ENCODE measurements at places on chromosomes 11 and 22.

GRCh38 chr11:65852508-65853245, 5.3 kb downstream of the CFL1 start:
- no peak for DNase-seq

DNA sequence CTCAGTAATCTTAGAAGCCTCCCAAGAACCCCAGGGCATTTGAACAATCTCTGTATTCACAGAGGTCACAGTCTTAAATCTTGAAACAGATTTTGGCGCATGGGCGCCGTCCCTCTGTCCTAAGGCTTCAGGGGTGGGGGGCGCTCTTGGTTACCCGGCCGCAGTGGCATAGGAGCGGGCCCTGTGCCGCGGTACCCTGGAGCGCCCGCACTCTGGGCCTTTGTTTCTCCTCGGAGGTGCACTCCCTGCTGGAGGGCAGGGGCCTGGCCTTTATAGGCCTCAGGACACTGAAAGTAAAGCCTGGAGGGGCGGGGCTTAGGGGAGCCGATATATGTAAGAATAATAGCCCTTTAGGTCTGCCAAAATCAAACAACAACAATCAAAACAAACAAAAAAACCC, 197.3 kb upstream of the FOLH1 start:
- DNase-seq = no peak

GRCh38 chr11:6607190-6607795, 3.7 kb downstream of the ILK start:
- no peak for DNase-seq

GRCh38 chr22:45709060-45709739, 37.6 kb downstream of the ATXN10 start:
- DNase-seq = no peak

- no peak for DNase-seq
These were observed 103.1 kb downstream of the PDE2A start for GRCh38 chr11:72570893-72571661.

DNA sequence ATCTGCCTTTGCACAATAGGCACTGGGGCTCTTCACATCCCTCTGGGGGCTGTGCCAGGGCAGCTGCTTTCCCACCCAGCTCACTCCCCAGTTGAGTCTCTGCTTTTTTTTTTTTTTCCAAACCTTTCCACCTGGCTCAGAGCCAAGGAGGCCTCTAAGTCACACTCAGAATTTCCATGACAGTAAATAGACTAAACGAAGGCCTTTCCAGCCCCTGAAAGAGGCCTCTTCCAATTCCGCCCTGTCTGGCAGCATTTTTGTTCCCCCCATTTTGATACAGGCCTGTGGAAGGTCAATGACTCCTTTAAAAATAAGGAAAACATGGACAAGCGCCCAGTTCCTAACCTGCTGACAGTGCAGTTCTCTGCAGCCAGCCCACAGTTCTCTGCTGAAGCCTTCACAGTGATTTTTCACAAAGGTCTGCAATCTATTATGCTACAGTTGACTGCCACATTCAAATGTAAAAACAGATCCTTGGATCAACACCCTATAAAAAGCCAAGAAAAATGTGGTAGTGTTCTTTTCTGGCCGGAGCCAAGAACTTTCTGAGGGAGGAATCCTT, 107.5 kb upstream of the SESN3 start:
- DNase-seq = no peak

GRCh38 chr11:61699737-61700160, 19.6 kb downstream of the DAGLA start:
- DNase-seq = no peak

DNA sequence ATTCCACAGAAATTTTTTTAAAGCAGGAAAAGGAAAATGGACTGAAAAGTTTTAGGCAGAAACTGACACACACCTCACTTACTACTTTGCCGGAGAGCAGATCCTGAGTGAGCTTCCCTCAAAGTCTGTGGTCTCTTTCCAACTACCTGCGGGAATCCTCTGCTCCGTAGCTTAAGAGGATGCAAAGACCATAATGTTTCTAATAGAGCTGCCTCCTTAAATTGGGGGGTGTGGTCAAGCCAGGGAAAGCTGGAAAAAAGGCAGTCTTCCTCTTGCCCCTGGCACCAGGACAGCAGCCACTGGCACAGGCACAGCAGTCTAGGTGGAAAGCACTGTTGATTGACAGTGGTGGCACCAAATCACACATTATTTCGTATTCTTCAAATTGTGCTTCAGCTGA, at the start of gene ETS1:
TSS of gene ETS1 (minus strand) at position 144 of the 400 bp plus-strand sequence. CDS start 14,428 bp downstream, outside the sequence.
- DNase-seq = no peak

DNA sequence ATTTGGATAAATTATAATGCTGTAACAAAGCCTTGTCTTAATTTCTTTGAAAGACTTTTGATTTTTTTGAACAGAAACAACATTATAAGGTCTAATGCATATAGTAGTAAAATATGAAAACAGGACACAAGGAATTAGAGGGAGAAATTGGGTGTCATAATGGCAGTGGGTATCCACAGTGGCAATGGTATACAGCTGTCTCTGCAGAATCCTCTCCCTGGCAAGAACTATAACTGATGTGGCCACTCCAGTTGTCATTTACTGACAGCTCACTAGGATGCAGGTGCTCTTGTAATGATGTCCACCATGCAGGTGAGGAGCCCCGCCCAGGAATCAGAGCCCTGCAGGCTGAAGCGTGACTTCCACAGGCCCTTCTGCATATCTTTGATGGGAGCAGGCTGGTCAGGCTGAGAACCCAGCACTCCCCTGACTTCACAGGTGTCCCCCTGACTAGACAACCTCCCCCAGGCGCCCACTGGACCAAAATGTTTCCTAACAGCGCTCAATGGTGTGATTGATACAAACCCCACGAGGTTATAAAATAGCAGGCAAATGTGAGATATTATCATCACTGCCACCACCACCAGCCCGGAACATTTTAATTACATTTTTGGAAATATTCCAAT, 32.8 kb upstream of the SERPIND1 start:
- no peak for DNase-seq

GRCh38 chr11:126635511-126635910, 280.0 kb downstream of the ST3GAL4 start:
- DNase-seq = no peak

- DNase-seq = no peak
These were observed 3.8 kb downstream of the EHD1 start for GRCh38 chr11:64874308-64875240.

DNA sequence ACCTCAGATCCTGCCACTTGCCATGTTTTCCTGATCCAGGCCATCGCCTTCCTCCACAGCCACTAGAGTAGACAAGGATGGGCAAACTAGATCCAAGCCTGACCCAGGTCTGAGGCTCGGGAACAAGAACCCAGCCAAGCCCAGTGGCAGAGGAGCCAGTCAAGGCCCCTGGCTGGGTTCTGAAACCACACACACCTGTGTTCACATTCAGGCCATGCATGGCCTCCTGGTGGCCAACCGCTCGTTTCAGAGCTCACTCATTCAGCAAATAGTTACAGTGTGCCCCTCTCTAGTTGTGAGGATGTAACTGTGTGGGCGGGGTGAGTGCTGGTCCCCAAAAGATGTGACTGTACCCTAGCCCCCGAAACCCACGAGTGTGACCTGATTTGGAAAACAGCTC, 337.6 kb downstream of the CTTN start:
- DNase-seq = no peak

DNA sequence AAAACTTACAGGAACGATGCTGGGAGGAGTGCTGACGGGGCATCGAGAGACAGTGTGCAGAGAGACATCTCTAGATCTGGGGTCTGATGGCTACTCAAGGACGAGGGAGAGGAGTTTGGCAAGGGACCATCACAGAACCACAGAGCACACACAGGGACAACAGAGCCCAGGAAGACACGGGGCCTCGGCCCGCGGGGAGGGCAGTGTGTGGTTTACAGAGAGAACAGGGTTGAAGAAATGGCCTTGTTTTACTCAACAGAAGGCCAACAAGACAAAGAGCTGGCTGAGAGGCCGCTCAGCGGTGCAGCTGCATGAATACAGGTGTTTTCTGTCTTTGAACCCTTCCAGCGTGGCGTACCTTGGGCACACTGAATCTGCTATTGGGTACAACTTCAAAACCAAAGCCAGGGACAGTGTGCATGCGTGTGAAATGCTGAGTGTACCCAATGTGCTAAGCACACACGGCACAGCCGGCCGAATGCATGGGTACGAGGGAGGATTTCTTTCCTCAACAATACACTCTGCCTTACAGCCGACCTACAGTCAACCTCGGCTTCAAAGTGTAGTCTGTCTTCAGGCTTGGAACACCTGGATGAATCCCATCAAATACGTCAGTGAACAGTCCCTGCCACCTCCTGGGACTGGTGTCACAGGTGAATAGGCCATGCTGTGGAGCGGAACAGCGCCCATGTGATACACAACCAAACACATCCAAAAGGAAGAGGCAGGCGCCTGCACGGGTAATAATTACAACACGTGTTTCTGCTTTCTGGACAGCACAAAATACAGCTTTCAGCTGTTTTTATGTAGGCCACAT, 20.7 kb upstream of the BID start:
- no peak for DNase-seq

DNA sequence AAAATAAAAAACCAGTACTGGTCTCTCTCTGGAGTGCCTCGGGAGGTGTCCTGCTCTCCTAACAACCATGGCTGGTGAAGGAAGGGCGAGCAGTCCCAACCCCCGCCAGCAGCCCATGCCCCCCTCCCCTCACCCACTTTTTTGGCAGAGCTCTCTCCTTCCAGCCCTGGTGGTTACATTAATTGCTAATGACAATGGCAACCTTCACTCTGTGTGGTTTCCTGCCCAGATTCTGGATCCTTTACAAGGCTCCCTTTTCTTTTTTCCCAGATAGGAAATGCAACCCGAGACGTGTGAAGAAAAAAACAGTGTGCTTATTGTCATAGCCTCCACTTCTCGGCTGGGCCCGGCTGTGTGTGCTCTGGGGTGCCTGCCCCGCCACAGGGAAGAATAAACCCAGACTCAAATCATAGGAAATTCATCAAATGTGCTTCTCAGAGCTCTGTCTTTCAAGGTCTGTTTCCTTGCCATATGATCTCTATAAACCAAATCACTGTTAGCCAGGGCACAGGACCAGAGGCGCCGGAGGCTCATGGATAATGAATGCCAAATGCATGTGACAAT, 513.0 kb downstream of the SOX6 start:
- DNase-seq = no peak

- DNase-seq = no peak
These were observed 6.1 kb downstream of the SWAP70 start for GRCh38 chr11:9669954-9670353.

DNA sequence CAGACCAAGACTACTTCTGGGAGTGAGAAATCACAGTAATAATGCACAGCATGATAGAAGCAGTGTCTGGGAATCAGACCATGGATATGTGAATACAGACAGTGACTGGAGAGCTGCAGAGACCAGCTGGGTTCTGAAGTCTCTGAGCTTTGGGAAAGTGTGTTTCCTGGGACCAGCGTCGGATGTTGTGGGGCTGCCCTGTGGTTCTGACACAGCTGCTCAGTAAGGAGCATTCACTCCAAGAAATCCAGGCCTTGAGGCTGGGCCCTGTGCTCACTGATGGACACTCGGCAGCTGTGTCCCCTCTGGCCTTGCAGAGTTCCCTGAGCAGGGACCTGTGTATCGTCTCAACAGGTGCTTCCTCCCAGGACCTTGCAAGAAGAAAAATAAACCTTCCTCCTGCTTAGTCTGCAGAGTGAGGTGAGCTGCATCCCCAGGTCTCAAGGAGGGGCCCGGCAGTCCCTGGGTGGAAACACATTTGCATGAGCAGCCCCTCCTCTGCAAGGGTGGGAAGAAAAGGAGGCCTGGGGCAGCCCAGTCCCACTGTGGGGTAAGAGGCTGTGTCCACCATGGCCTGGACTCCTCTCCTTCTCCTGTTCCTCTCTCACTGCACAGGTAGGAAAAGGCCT, 107.9 kb downstream of the VPREB1 start:
- DNase-seq = no peak

DNA sequence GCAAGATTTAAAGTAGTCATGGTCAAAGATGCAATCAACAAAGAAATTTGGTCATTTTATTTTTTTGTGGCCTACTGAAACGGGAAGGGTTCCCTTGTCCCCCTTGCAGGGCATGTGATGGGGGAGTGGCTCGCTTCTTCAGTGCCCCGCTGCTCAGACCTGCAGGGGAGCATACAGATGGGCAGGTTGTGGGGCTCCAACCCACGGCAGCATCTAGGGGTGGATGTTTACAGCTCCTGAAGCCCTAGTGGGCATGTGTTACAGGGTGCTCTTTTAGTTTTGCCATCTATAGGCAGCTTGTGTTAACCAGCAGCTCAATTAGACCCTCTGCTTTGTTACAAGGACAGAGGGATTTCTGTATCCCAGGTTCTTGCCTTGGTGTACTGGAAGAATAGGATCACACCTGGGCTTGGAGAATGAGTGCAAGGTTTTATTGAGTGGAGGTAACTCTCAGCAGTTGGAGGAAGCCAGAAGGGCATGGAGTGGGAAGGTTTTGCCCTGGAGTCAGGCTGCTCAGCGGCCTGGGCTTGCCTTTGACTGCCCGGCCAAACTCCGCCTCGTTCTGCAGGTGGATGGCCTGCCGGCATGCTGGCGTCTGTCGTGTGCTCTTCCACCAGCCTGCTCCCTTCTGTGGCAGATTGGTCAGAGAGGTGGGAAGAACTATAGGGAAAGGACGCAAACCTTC, 9.4 kb downstream of the GSTP1 start:
- DNase-seq = no peak

GRCh38 chr11:85171648-85172257, 455.4 kb downstream of the DLG2 start:
- no peak for DNase-seq

GRCh38 chr22:22865311-22866072, 22.1 kb upstream of the IGLL5 start:
- DNase-seq = no peak

- no peak for DNase-seq
These were observed 3.5 kb downstream of the DGCR6L start for GRCh38 chr22:20316217-20316843.

DNA sequence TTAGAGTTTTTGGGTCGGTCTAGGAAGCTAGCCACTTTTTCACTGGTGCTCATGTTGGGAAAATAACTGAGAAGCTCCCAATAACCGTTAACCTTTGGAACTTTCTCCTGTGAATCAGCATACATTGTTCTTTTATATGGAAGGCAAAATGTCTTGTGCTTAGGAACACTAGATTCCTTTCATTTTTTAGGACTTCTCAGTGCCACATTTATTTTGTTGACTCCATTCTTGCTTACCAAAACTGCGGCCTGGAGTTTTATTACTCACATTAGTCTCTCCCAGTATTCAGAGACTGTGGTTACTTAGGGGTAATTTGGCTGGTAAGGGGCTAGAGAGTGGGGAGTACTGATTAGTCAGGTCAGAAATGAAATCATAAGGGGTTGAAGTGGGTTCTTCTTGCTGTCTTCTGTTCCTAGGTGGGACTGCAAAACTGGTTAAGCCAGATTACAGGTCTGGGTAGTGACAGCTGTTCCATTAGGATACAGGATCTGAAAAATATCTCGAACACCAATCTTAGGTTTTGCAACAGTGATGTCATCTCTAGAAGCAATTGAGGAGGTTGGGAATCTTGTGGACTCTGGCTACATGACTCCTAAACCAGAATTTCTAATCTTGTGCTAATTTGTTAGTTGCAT, 631.4 kb upstream of the LUZP2 start:
- no peak for DNase-seq

DNA sequence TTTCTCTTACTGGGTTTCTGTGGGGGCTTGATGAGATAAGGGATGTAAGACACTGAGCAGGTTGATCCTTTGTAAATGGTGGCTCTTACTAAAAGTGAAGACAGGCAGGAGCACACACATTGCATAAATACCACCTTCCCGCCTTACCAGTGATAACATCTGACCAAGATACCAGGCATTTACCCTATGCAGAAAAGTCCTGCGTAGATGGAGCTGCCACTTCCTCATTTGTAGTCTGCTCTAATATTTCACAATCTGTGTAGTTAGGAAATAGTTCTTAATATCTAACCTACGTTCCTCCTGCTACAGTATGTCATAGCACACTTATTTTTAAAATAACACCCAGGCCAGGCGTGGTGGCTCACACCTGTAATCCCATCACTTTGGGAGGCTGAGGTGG, 23.9 kb upstream of the SWAP70 start:
- DNase-seq = no peak
